ENCODE measurements at places on chromosomes 2 and 18.

- DNase-seq = peak; percentile 9
These were observed 273.0 kb upstream of the ID2 start for GRCh38 chr2:8408560-8409460.

- no peak for DNase-seq
These were observed 66.1 kb downstream of the ACSL3 start for GRCh38 chr2:222926915-222927314.

DNA sequence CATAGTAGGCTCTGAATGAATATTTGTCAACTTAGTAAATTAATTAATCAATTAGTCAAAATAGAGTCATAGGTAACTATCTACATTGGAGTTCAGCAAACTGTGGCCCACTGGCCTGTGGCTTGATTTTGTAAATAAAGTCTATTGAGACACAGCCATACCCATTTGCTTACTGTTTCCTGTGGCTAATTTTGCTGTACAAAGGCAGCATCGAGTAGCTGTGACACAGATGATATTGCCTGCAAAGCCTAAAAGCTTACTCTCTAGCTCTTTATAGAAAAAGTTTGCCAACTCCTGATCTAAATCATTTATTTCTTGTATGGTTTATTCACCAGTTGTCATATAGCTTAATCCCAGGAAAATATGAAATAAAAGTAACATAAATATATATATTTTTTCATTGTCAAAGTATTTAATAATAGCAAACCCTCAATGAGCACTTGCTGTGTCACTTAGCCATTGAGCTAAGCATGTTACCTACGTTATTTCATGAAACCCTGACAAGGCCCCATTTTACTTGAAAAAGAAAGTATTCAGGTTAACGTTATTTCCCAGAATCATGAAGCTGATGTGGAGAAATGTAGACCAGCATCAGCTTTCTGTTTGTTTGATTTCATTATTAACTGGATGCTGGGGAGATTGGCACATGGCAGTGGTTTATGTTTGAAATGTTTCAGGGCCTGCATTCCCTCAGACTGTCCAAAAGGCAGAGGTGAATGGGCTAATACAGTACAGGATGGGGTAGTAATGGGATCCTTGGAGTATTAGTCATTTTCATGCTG, 69.6 kb downstream of the ICOS start:
- DNase-seq = no peak

DNA sequence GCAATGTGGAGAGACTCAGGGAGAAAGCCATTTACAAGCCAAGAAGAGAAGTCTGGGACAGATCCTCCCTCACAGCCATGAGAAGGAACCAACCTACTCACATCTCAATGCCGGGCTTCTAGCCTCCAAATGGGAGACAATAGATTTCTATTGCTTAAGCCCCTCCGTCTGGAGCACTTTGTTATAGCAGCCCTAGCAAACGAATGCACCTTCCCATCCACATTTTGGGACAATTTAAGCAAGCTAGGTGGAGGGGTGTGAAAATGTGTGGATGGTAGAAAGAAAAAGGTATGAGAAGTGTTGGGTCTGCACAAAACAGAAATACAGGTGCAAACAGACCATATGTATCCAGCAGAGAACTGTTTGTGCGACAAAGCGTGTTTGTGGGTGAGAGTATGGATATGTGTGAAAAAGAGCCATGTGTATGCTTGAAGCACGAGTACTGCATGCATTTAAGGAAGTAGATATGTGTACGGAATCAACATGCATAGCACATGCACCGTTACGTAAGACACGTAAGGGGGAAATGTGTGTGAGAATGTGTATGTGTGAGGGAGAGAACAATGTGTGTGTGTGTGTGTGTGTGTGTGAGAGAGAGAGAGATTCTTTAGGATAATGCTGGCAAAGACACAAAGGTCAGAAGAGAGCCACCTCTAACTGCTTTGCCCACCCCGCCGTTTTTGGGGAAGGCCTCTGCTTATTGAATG, 13.1 kb upstream of the E2F6 start:
- no peak for DNase-seq

DNA sequence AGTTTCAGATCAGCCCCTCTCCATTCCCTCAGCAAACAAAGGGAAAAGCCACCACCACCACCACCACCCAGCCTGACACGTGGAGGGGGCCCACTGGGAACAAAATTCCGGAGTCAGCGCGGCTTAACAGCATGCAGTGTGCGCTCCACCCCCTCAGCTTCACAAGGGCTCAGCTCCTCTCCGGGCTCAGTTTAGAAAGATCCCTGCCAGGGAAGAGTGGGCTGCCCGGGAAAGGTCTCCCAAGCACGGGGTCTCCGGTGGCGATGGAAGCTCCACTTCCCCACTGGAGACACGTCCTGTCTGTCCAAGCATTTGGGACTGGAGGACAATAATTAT, 55.7 kb downstream of the SNORC start:
- DNase-seq = no peak

DNA sequence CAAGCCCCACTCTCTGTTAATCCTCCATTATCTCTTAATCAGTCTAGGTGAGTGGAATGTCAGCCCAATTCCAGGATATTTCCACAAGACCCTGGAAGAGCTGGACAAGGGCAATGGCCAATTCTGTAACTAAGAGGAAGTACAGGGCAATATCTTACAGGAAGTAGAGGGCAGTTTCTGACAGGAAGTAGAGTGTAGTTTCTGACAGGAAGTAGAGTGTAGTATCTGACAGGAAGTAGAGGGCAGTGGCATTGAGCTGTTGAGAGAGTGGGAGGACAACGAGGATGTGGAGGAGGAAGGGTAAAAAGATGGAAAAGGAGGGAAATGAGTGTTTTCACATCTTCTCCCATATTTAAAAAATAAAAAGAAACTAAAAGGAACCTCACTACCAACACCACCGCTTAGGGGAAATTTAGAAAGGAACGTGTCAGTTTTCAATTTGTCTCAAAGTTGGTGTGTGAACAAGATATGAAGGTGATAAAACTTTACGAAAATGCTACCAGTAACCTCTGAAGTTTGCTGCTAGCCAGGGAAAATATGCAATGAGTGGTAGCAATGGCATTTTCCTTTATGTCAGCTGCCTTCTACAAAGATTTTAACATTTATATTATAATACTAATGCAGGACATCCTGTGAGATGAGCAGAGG, 430.9 kb upstream of the HNRNPA3 start:
- no peak for DNase-seq

DNA sequence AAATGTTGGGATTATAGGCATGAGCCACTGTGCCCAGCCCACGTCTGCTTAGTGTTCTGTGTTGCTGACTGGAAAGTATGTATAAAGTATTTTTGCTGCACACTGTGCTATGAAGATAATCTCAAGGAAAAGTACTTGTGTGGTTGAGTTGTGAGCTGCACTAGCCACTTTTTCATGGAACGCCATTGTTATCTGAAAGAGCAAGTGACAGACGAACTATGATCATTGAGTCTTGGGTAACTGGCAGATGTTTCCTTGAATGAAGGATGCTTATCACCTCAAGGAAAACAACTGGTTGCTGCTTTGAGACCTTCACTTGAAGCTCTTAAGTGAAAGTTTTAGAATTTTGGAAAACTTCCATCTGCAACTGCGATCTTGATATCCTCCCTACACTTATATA, 82.2 kb upstream of the KCTD1 start:
- DNase-seq = no peak

DNA sequence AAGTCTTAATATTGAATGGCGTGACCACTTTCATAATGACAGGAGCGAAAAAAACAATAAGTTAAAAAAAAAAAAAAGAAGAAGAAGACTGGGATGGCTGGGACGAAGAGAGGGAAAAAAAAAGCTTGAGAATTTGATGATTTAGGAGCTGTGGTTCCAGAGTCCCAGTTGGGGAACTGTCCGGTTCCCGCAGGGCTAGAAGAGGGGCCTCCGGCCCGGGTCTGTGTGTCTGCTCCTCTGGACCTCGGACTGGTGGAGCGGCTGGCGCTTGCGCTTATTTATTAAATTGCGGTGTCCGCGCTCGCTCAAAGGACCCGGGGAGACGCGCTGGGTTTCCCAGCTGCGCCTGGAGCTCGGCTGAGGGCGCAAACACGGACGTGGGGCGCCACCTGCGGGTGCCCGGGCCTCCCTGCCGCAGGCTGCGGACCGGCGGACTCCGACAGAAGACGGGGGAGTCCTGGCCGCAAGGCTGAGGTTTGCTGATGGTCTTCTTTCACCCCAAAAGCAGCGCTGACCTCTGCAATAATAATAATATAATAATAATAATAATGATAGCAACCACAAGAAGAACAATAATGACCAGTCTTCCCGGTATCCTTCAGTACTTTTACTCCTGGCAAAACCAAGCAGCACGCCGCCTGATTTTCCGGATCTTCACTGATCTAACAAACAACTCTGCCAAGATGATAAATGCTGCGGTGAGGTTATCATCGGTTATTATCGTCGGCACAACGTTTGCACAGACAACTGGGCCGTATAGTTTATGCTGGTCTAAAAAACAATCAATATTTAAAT, at the start of gene CBLN2:
TSS of gene CBLN2 (minus strand) at position 251 of the 795 bp plus-strand sequence. CDS start 2,182 bp downstream, outside the sequence.
- no peak for DNase-seq

- no peak for DNase-seq
These were observed 29.2 kb downstream of the PDIA6 start for GRCh38 chr2:10783421-10783820.

- DNase-seq = no peak
These were observed 317.6 kb upstream of the NCKAP5 start for GRCh38 chr2:133885847-133886246.

DNA sequence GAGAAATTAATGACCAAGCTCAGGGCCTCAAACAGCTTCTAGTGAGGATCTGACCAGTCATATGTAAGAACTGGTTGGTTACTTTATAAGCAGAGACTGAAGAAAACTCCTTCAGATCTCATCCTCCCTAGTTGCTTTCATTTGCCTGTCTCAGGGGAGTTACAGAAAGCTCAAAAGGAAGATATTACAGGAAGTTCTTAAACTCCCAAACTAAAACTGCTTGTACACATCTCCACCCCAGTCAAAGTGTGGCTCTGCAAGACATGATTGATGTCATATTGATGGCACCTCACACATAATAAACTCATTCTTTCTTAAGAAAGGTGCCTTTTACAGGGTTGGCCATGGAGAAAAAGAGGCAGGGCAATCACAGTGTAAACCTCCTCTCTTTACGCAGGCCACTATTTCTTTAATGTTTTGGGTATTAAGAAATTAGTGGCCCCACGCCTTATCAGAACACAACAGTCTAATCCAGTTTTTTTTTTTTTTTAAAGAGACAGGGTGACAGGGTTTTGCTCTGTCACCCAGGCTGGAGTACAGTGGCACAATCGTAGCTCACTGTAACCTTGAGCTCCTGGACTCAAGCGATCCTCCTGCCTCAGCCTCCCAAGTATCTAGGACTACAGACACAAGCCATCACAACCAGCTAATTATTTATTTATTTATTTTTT, 62.6 kb upstream of the STK17B start:
- DNase-seq = no peak

All from stimulated activated CD8-positive, alpha-beta memory T cell treated with anti-CD3 and anti-CD28 coated beads, Interleukin-4, amount 100 ng/mL, for 4 hours (primary cell).